ENCODE measurements at places on chromosomes 5 and 9.

DNA sequence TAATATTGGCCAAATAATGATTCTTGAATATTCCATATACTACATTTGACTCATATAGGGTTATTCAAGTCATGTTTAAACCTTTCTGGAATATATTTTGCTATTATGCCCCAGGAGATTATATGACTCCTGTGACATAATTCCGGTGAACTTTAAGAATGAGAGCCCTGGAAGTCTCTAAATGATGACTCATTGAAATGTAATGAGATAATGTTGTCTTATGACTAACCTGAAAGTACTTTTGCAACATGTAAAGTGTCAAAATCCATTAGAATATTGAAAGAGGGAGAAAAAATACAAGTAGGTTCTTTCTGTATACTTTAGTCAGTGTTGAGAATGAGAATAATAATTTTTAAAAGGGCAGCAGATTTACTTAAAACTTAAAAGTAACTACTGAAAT lies 830.4 kb downstream of the MAT2B start:
- peak; percentile 36 for DNase-seq

- no peak for DNase-seq
Observed at GRCh38 chr5:128695791-128696530, 157.9 kb upstream of the FBN2 start.

GRCh38 chr9:93003552-93004407 lies 54.7 kb upstream of the SUSD3 start:
- no peak for DNase-seq

- no peak for DNase-seq
Observed at GRCh38 chr5:142961440-142962173, 191.4 kb downstream of the ARHGAP26 start.

DNA sequence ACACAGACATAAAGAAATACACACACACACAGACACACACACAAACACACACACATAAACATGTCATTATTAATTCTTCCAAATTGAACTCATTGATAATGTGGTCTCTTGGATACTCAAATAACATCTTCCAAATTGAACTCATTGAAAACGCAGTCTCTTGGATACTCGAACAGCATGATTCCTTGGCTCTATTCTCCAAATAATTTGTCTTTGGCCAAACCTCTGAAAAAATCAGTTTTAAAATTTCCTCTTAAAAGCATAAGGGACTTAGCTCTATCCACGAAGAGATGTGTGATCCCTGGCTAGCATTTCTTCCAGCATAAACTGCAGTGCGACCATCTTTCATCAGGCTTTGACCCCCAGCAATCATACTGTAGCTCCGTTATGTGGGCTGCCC lies 296.6 kb downstream of the IRX2 start:
- no peak for DNase-seq

GRCh38 chr9:93896093-93896492 lies 59.1 kb downstream of the BARX1 start:
- no peak for DNase-seq

- DNase-seq = no peak
Observed at GRCh38 chr9:95857124-95857523, 18.4 kb upstream of the ERCC6L2 start.

GRCh38 chr5:98425640-98426039 lies 347.8 kb upstream of the RGMB start:
- no peak for DNase-seq

GRCh38 chr5:179906795-179907555 lies 722 bp downstream of the TBC1D9B start:
- DNase-seq = no peak

DNA sequence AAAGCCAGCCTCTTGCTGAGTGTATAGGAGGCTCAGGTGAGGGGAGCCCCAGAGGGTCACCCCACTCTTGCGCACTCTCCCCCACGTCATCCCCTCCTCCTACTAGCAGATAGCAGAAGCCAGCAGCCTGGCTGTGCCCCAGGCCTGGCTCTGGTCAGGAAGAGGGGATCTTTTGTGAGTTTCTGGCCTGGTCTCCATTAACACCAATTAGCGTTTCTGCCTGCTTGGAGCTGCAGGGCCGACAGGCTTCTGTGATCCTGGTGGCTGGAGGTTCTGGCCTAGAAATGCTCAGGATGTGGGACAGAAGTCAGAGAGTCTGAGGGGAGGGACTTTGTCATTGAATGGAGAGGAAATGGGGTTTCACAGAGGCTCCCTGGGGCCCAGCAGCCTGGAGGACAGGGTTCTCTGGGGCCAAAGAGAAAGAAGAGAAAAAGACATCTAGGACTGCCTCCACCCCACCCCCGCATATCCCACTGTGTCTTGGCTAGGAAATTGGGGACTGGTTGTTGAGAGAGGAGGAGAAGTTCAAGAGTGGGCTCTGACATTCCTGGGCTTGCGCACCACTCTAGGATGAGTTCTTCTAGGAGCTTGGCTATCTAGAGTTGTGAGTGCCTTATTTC lies 47.5 kb upstream of the ARAP3 start:
- no peak for DNase-seq

GRCh38 chr5:97107318-97107717 lies 35.1 kb downstream of the LIX1 start:
- no peak for DNase-seq

DNA sequence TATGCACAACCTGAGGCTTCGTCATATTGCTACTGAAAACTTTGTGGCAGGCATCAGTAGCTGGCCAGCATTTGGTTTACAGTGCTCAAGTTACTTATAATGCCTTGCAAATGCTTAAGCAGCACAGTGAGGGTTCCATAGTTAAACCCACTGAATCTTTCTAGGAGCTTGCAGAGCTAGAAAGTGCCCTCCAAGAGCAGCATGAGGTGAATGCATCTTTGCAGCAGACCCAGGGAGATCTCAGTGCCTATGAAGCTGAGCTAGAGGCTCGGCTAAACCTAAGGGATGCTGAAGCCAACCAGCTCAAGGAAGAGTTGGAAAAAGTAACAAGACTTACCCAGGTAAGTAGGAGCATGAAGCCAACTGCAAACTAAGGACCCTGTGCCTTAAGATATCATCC lies 60.9 kb downstream of the CNTRL start:
- DNase-seq = no peak

GRCh38 chr9:4662989-4663792 lies 1.1 kb downstream of the PLPP6 start:
- DNase-seq = no peak

- DNase-seq = no peak
Observed at GRCh38 chr5:29697785-29698414, 1495.6 kb upstream of the CDH6 start.

DNA sequence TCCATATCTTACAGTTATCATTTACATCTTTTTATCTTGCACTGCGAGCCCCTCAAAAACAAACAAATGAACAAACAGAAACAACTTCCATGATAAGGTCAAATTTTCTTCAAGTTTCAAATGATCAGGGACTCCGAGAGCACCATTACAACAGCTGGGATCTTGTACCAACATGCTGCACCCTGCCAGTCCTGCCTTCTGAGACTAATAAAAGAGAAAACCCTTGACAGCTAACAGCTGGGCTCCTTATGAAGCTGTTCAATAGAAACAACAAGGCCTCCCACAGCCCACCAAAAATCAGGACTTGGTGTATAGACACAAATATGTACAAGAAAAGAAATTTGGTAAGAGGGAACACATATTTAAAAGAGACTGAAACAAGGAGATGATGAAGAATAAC lies 985.3 kb upstream of the DMAC1 start:
- no peak for DNase-seq

Measured in amniotic stem cell (primary cell).